Thymus (tissue), 14 donors: ENCODE measurements at places on chromosomes 11 and 22. TPM values are rescaled to one million over a fixed set of nuclear protein-coding genes. Genes with fewer than 3 reads are reported as not detected.

The CDC42BPG gene
- 1.7 TPM for total RNA-seq

The SAAL1 gene
- total RNA-seq: 25.9 TPM

- no peak for DNase-seq
- no peaks in the 10 kb centered on the region for H3K27me3 ChIP-seq
- H3K36me3 ChIP-seq: no peaks in the 10 kb centered on the region
- H3K27ac ChIP-seq: no peak overlapping the region
- no peaks in the 10 kb centered on the region for H3K4me1 ChIP-seq
Measured at GRCh38 chr11:83545494-83546260, 259.5 kb upstream of the CCDC90B start.

The TRIM51G gene
- total RNA-seq: not detected

The SELENOM gene
- 14.4 TPM for total RNA-seq

DNA sequence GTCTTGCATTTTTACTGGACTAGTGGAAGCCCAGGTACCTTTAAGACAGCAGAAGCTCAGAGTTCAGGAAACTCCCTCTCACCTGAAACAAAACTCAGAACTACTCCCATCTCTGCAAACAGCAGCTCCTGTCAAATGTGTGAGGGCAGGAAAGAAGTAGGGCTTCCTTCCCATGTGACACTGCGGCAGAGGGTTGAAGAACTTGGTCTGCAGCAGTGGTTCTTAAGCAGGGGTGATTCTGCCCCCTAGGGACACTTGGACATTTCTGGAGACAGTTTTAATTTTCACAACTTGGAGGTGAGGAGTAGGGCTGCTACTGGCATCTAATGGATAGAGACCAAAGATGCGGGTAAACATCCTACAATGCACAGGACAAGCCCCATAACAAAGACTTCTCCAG lies 63.4 kb downstream of the RCN1 start:
- DNase-seq: no peak
- H3K4me1 ChIP-seq: no peaks in the 10 kb centered on the region
- no peaks in the 10 kb centered on the region for H3K36me3 ChIP-seq

The IL17REL gene
- 5.9 TPM for total RNA-seq
